ENCODE measurements at places on chromosomes 12 and 14.
A peak's percentile ranks its signal among the peaks of the same experiment; 100 is the strongest.

GRCh38 chr14:95059126-95059525 lies 98.2 kb downstream of the DICER1 start:
- no peak for DNase-seq

- no peak for DNase-seq
These were observed 33.2 kb upstream of the LDHB start for GRCh38 chr12:21690704-21691368.

GRCh38 chr12:18270958-18271460 lies 9.7 kb downstream of the PIK3C2G start:
- no peak for DNase-seq

DNA sequence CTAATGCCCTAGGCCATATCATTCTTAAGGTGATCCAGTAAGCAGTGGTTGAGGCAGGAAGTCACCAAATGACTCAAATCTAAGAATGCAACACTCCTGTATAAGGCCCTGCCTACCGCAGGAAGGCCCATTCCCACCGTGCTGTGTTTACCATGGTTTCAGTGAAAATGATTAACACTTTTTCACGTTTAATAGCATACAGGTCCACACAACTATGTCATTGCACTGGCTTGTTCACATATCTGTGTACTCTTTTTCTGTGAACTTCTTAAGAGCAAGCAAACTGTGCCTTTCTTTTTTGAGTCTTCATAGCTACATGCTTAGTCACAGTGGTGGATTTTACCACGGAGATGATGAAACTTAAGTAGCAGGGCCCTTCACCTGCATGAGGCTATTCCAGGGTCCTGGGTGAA lies 214.9 kb downstream of the CNTN1 start:
- no peak for DNase-seq

DNA sequence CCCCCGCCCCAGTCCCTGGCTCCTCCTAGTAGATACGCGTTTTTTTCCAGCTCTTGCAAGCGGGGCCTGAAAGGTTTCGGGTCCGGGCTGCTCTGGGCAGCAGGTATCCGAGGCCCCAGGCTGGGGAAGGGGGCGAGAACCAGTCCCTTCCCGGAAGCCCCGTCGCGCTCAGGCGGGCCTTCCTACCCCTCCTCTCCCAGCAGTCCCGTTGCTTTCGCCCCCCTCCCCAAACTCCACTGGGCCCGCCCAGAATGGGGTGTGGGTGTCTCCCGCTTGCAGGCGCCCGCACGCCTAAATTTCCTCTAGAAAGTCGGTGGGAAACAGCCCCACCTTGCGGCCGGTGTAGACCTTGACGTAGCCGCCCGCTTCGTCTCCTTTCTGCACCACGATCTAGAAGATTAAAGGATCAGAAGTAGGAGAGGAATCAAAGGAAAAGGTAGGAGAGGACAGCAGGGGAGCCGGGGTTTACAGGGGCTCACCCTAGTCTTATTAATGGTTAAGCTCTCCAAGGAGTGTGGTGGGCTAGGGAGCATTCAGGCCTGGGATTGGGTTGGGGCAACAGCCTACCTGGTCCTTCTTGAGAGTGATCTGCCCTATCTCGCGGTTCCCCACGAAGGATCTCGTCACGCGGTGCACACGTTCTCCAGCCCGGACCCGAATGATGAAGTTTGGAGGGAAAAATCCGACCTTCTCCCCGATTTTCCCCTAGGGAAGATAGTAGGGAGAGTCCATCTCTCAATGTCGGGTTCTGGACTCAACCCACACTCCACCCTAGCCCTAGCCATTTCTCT lies 7.3 kb downstream of the STAC3 start:
- peak; percentile 76 for DNase-seq

GRCh38 chr14:99590746-99591555 lies 13.1 kb downstream of the CCDC85C start:
- no peak for DNase-seq

GRCh38 chr12:45727301-45727979 lies 2.1 kb upstream of the ARID2 start:
- peak; percentile 60 for DNase-seq

DNA sequence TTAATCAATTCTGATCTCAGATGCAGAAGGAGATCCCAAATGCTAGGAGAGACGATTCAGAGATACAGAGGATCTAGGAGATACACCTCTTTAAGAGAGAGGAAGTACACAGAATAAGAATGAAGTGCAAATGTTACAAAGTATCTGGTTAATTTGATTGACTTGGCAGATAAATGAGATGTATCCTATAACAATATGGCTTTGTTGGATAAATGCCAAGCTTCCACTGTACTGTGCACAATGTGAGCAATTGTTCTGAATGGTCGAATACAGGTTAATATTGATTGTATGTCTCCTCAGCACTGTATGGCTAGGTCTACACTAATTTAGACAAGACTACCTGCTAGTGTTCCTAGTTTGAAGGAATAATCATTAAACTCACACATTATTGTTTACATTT lies 119.6 kb upstream of the PTPRB start:
- DNase-seq: no peak

DNA sequence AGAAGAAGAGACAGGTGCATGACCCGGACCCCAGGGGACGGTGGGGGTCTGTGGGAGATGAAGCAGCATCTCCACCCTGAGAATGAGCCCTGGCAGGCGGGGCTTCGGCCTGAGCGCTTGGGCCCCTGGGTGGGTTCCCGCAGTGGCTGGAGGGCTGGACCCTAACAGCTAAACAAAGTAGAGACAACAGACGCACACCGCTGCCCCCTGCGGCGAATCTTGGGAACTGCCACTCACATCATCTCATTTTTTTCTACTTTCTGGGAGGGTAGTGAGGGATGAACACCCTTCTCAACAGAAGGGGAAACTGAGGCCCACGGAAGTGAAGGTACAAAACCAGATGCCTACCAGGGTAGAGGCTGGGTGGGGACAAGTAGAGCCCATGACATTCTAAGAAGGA lies 104.7 kb downstream of the RFLNA start:
- DNase-seq: no peak

DNA sequence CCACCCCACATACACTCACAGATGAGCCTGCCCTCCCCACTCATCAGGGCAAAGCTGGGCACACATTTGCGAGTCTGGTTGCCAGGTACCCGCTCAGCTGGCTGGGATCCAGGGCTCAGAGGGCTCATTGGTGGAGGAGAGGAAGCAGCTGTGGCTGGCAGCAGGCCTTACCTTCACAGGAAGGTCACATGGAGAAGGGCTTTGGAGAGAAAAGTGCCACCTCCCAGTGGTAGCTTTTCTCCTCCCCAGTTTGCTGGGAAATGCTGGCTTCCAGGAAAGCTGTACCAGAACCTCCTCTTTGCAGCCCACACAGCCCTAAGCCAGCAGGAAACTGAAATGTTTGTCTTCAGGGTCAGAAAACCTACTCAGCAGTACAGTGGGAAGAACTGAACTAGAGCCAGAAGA lies 55.6 kb downstream of the LGMN start:
- DNase-seq: no peak

GRCh38 chr12:22160396-22161003 lies 114.5 kb downstream of the CMAS start:
- DNase-seq: no peak

DNA sequence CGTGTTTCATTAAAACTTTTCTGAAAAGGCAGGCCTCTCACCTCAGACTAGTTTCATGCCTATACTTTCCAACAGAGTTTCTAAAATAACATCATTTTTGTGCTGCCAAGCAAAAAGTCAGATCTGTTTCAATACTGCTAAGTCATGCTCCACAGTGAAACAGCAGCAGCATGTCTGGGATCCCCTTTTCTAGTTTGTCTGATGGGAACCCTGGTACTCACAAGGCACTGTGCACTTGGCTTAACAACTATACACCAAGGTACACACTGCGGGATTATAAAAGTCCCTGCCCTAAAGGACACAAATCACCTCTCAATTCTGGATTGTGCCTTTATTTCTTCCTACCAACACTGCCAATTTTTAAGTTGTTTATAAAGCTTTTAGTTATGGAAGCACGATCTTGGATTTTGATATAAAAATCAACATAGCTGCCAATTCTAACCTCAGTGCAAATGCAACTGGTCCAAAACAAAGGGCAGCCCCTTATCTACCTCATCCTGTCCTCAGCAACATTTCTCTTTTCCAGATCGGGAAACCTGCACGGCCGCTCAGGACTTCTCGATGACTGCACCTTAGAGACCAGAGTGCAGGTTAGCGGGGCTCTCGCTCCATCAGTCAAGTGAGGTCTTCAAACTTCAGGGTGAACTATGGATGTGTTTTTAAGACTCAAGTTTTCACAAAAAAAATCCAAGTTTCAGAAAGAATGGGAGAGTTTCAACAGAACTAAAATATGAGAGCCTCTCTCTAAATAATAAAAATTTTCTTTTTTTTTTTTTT lies 1.7 kb upstream of the EIF5 start:
- DNase-seq: no peak

GRCh38 chr12:96150442-96150841 lies 43.7 kb upstream of the ELK3 start:
- DNase-seq: no peak

GRCh38 chr12:125983094-125983783 lies 918.0 kb downstream of the AACS start:
- no peak for DNase-seq

DNA sequence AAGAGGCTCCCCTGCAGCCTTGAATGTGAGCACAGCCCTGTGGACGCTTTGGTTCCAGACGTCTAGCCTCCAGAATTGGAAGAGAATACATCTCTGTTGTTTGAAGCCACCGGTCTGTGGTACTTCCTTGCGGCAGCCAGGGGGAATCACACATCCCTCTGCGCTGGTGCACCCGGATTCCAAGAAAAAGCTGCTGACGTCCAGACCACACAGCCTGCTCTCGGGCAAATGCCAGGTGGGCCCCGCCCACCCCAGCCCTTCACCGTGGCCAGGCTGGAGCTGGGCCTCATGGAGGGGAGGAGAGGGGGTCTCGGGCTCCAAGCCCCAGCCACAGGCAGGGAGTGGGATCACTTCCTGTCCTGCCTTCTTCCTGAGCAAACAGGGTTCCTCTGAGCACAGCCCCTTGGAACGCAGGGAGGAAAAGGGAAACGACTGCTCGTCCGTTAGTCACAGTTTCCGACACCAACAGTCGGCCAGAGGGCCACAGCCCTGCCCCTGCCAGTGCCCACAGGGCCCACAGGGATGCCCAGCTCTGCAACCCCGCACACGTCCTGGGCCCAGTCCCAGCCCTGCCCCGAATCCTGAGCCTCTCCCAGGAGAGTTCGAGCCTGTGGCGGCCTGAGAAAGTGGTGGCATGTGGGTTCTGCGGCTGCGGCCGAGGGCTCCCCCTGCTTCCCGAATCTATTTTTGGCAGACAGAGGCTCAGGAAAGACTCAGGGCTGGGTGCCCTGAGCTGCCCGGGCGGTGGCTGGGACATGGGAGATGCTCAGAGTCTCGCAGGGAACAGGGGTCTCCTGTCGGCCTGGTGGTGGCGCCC lies 85.3 kb downstream of the RFLNA start:
- DNase-seq: no peak
